Stimulated activated CD8-positive, alpha-beta memory T cell treated with anti-CD3 and anti-CD28 coated beads, Interleukin-15, amount 100 ng/mL, for 24 hours (primary cell): ENCODE measurements at places on chromosomes 6 and 20.

- no peak for DNase-seq
These were observed 53.1 kb upstream of the SLC32A1 start for GRCh38 chr20:38671186-38671585.

GRCh38 chr20:18166241-18166881 is 28.7 kb downstream of the KAT14 start:
- DNase-seq = no peak

GRCh38 chr20:41697861-41698559 is 79.8 kb upstream of the CHD6 start:
- DNase-seq = no peak

GRCh38 chr20:21713901-21714296 is 8.4 kb downstream of the PAX1 start:
- DNase-seq = no peak

GRCh38 chr6:80439721-80440470 is 333.4 kb downstream of the BCKDHB start:
- no peak for DNase-seq

- DNase-seq = no peak
These were observed 215.5 kb downstream of the ANKRD60 start for GRCh38 chr20:58012731-58013510.

DNA sequence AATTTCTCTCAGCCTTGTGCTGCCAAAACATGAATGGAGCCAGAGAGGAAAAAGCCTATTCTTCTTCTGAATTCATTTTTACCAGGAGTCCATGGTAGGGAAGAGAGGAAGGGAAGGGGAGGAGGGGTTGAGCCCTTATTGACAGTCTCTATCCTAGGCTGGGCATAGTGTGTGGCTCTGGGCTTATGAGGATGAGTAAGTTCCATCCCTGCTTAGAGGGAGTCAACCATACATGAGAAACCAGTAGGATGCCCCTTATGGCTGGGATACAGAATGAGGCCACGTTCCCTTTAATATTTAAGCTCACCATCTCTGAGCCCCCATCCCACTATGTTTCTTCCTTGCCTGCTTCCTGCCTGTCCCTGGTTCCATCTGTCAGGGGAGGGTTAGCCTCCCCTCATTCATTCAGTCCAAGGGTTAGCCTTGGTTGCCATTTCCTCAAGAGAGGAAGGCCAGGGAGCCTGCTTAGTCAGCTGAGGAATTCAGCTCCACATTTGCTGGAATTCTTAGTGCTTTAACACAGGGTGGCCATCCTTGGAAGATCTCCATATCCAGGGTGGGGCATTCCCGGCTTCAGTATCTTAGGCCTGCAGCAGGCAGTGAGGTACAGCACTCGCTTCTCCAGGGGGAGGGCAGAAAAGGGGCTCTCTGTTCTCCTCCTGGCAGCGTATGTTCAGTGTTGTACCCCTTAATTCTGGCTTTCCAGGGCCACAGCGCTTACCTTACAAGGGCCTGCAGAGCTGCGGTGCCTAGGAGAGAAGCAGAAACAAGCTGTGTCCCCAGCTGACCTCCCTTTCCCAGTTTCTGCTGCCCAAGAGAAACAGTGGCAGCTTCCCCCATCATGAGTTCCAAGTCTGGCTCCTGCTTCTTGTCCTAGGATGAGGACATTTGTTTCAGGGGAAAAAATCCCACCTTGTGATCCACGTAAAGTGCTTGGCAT is 12.5 kb downstream of the SIRT5 start:
- no peak for DNase-seq

- no peak for DNase-seq
These were observed at the start of gene BMP5 for GRCh38 chr6:55875400-55875799. BMP5 (minus strand) TSS chr6:55875590; CDS start chr6:55874865, 725 bp downstream.

GRCh38 chr20:5535125-5535756 is 215.0 kb upstream of the SHLD1 start:
- no peak for DNase-seq

DNA sequence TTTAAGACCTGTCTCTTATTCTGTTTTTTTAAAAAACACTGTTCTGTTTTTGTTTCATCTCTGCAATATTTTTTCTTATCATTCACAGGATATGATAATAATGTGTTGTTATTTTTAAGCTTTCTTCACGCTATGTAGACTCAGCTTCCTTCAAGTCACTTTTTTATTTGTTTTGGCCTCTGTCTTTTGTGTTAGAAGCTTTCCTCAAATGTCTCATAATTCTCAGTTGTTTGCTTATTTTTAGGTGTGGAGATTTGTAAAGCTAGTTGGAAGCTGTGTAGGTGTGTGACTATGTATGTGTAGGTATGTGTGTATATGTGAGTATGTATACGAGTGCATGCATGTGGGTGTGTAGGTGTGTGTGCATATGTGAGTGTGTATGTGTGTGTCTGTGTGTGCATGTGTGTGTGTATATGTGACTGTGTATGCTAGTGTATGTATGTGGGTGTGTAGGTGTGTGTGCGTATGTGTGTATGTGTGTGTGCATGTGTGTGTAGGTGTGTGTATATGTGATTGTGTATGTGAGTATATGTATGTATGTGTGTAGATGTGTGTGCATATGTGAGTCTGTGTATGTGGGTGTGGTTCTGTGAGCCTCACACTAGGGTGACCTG is 16.3 kb upstream of the VEGFA start:
- DNase-seq = no peak
